GM12878 (cell line): ENCODE measurements at places on chromosomes 2 and 18. TPM values are rescaled to one million over a fixed set of nuclear protein-coding genes. Genes with fewer than 3 reads are reported as not detected.

DNA sequence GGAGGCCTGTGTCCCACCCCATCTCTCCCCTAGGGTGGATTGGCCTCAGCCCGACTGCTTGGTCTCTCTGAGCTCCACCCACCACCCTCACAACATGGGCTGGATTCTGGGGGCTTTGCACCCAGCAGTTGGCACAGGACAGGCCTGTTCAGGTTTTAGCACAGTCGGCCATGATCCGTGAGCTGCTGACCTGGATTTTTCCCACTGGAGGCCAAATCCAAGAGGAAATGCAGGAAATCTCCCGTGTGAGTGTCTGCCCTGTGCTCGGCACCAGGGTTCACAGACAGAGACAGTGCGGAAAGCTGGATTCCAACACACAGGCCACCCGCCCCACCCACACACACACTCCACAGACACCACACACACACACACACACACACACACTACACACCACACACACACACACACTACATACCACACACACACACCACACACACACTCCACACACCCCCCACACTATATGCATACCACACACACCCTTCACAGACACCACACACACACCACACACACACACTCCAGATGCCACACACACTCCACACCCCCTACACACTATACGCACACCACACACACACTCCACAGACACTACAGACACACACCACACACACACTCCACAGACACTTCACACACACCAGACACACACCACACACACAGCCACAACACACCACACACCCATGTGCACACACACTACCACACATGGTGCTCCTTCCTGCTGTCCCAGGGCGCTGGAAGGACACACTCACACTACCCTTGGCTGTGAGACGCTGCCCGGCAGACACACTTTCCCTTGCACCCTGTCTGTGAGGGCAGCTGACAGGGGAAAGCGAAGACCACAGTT is 14.1 kb downstream of the MBP start:
- DNase-seq, result no peak
- peaks cover 16% of the 10 kb centered on the region for H3K36me3 ChIP-seq
- no peak overlapping the region for H3K27ac ChIP-seq
- peaks cover 19% of the 10 kb centered on the region for H3K4me1 ChIP-seq
- H3K27me3 ChIP-seq, result no peaks in the 10 kb centered on the region

CD8B2 gene
- total RNA-seq, result not detected in 2 replicates

- DNase-seq, result no peak
- H3K4me3 ChIP-seq, result no peak overlapping the region
- no peak overlapping the region for H3K27ac ChIP-seq
- 0 out of 2 replicates have a peak, but pooled peaks cover 2% of the 10 kb centered on the region for H3K27me3 ChIP-seq
Measured at GRCh38 chr2:69272803-69273471, 114.1 kb downstream of the GFPT1 start.

PDE1A gene
- not detected in 2 replicates for total RNA-seq

DNA sequence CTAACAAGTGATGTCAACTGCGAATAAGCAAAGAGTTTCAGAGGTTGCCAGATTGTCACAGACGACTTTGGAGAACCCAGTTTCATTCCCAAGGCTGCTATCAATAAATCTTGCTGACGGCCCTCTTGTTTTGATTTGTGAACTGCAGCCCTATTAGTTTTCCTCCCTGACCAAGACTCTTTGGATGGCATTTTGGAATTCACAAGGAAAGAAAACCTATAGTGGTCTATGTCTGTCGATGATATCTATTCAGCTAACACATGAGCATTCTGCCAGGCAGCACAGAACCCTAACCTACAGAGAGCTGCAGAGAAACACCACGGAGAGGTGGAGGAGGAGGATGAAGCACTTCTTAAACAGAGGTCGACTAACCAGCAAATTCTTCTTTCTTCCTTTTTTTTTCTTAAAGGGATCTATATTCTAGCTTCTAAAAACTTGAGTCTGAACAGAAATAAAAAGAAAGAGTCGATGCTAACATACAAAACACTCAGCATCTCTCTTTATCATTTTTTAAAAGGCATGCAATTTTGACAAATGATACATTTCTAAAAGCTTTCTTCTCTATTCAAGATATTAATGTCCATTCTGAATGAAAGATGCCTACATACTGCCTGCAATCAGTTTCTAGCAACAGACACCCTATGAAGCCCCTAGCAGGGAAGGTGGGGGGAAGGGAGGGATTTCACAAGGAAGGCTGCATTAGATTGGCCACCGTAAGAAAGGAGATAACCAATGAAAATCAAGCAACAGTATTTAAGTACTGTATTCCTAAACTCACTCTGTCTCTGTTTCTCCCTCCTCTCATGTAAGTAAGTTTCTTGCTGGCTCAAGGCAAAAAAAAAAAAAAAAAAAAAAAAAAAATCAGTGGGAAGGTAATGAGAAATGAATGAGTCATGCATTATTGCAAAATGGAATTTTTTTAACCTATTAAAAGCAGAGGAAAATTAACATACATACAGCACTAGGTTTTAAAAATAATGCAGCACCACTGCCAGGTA is 83.0 kb upstream of the CHRNA1 start:
- H3K27ac ChIP-seq, result no peak overlapping the region
- no peak for DNase-seq
- no peaks in the 10 kb centered on the region for H3K27me3 ChIP-seq
- no peaks in the 10 kb centered on the region for H3K36me3 ChIP-seq
- no peaks in the 10 kb centered on the region for H3K4me1 ChIP-seq
- no peak overlapping the region for H3K4me3 ChIP-seq

EMILIN2 gene
- total RNA-seq, result 18.4 and 20.3 TPM in 2 replicates

DNA sequence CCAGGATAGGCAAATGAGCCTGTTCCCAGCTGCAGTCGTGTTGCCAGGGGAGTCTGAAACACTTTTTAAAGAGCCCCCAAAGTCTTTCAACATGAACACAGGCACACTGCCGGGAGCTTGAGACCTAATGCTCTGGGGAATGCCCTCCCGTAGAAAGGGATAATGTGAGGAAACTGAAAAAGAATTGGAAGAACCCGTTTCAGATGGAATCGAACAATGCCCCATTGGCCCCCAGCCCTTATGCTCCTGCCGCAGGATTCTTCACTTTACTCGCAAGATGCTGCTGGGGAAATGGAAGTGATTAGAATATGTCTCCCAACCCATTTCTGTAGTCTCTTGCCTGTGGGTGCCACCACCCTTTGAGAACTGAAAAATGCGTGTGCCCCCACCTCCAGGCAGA is 136.3 kb upstream of the GATA6 start:
- no peaks in the 10 kb centered on the region for H3K36me3 ChIP-seq
- no peak overlapping the region for H3K4me3 ChIP-seq
- no peaks in the 10 kb centered on the region for H3K27me3 ChIP-seq
- no peak for DNase-seq

DLX2 gene
- total RNA-seq, result not detected in 2 replicates

VSNL1 gene
- total RNA-seq, result 0.21 TPM in 1 of 2 replicates, not detected in the other

FN1 gene
- 5.9 TPM in 2 replicates for total RNA-seq

DNA sequence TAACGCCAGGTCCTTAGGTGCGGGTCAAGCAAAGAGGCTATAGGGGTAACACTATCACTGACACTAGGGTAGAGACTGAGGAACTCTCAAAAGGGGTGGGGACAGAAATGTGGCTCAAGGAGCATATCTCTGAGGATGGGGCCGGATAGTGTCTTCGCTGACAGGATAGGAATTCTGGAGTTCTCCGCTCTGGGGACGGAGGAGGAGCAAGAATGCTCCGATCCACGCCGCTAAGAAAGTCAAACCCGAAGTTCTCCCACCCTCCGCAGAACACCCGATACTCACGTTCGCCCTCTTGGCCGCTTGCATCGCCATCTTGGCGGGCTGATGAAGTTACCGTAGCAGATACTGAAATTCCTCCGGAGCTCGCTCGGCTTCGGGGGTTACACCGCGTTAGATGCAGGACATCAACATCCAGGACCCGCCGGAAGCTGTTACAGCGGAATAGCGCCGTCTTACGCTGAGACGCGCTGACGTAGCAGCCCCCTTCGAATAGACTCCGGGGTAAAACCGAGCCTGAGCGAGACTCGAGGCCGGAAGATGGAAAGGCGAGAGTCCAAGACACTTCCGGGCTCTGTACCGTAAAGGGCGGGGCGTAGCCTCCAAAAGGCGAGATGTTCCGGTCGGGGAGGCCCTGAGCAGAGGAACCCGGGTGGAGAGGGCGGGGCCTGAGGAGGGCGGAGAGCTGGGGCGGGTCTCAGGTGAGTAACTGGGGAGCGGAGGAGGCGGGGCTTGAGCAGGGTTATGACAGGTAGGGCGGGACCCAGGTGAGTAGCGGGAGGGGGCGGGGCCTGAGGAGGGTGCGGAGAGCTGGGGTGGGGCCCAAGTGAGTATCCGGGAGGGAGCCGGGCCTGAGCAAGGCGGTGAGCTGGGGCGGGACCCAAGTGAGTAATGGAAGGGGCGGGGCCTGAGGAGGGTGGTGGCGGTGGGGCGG is at the start of gene SF3B6:
Gene SF3B6 (minus strand): TSS at position 412 of the 934 bp plus-strand sequence. CDS start 97 bp downstream, at position 315.
- H3K4me3 ChIP-seq, result peak within 1 kb of the TSS; percentile 89
- peaks cover 9% of the 10 kb centered on the region for H3K4me1 ChIP-seq
- H3K27ac ChIP-seq, result peak within 1 kb of the TSS; percentile 85
